ENCODE measurements at places on chromosomes 6 and 20.

- no peak for DNase-seq
Measured at GRCh38 chr6:42322676-42323075, 105.0 kb upstream of the MRPS10 start.

- no peak for DNase-seq
Measured at GRCh38 chr6:138657065-138657425, 116.5 kb upstream of the CCDC28A start.

DNA sequence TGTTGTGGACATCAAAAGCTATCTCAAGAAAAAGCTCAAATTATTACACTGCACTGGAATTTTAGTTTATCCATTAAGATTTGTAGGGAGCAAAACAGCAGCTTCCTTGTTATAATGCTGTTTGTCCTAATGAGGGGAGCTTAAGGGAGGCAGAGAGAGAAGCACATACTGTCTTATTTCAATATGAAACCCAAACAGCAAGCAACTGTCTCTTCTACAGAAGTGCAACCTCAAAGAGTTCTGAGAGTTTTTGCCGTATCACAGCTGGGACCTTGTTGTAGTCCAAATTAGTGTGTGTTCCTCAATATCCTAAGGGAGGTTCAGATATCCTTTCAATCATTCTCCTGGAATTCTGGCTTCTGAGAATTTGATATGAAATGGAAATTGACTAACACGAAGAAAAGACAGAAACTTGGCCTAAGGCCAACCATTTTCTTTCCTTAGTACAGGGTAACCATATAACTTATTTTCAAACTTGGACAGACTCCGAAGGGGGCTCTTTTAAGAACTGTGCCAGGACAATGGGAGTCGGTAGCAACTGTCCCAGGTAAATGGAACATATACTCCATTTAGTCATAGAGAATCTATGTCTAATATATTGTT, 149.3 kb upstream of the CCN2 start:
- DNase-seq = no peak

DNA sequence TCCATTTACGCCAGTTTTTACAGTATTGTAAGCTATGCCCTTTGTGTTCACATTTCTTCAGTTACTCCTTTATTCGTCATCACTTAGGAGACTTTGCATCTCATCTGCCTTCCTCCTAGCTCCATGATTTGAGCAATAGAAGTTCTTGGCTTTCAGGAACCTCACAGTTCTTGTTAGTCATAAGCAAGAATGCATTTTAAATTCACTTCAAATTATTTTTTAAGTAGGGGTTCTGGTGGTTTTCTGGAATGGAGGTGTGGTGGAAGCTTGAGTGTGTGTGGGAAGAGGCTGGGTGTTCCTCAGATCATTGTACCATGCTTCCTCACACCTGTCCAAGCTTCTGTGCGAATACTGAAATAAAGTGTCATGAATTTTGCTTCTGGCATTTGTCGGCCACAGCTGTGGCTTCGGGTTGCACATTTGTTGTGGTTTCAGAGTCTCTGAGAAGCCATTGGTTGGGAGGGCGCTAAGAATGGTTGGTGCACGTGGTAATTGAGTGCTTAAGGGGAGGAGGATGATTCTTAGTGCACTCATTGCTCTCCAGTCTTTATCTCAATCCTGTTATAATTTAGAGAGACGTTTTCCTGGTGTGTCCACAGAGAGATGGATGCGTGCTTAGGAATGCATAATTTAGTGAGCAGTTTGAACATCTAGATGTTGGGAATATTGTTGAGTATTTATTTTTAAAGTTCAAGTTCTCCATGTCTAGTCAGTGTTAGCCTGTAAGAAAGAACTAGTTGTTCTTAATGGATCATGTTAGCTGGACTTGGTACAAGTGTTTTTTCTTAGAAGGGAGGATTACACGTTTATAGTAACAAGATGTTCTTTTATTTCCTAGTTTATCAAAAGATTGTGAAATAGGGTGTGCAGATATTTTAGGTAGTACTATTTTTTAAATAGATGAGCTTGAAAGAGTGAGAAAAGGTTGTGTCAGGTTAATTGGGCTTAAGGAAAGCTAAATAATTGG, 31.9 kb downstream of the FOXO3 start:
- DNase-seq = no peak

- DNase-seq = no peak
Measured at GRCh38 chr6:111918825-111919224, 45.6 kb upstream of the FYN start.

- DNase-seq = no peak
Measured at GRCh38 chr20:59992526-59993084, 34.4 kb downstream of the CDH26 start.

- no peak for DNase-seq
Measured at GRCh38 chr6:94184666-94185464, 765.5 kb upstream of the EPHA7 start.

GRCh38 chr20:50294164-50295088, 103.8 kb downstream of the CEBPB start:
- no peak for DNase-seq

- no peak for DNase-seq
Measured at GRCh38 chr6:88881451-88881850, 82.0 kb downstream of the RNGTT start.

- DNase-seq = no peak
Measured at GRCh38 chr6:72466971-72467566, 154.8 kb upstream of the KCNQ5 start.

- DNase-seq = no peak
Measured at GRCh38 chr6:39280247-39280731, 33.9 kb downstream of the KCNK17 start.

- DNase-seq = peak; percentile 31
Measured at GRCh38 chr20:1266167-1266973, at the start of gene SNPH. Gene SNPH, plus strand, starts transcription at chr20:1266294. Its CDS starts 29,946 bp downstream, at chr20:1296240.

DNA sequence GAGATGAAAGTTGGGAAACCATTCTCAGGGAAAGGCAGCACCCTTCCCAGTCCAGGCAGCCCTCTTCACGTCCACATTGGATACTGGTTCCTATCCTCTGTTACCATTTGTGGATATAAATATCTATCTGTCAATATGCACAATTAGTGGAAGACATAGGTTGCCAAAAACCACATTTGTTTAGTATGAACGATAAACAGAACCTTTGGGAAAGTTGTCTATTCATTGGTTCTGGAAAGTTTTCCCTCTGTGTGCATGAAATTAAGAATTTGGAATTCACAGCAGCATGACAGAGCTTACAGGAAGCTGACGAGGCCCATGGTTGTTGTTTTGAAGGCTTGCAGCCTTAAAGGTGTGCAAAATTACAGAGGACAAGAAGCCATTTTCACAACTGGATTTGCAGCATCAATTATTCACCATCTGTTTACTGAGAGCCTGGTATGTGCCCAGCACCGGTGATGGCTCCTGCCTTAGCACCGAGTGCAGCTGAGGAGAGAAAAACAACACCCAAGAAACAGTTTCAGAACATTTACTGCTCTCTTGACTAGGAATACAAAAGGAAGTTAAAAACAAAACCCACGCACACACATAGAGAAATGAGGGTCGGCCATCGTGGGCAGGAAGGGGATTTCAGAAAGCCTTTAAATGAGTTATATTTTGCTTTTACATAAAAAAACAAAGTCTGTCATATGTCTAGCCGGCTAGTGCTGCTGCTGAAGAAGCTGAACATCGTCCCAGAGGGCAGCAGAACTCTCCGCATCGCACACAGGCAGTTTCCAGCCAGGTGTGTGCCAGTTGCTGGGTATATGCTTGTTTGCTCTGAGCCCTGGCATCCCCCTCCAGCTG, 319.6 kb downstream of the FARS2 start:
- no peak for DNase-seq

DNA sequence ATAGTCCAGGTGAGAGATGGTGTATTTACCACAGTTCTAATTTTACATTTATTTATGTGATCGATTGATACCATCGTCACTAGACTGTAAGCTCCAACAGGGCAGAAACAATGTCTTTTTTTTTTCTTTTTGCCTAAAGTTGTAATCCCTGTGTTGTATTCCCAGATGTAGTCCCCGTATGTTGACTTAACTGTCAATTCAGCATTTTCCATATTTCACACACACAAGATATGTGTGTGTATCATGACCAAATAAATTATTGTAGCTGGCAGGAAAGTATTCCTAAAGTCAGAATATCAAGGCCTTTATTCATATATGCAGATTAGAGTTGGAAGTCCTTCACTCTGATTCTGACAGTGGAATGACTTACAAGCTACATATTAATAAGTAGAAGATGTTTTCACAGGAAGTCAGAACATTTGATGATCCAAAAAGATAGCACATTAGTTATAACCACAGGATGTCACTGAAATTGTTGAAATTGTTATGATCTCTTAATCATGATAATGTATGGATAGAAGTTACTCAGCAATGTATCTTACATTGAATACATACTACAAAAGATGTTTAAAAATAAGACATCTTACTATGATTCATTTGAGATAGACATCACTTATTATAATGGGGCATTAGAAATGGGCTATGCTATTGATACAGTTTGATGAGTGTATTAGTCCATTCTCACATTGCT, 10.6 kb downstream of the RNF182 start:
- no peak for DNase-seq
